ENCODE measurements at places on chromosomes 2 and 18.

GRCh38 chr2:72148837-72149555 lies 1.3 kb upstream of the CYP26B1 start:
- no peak for DNase-seq

DNA sequence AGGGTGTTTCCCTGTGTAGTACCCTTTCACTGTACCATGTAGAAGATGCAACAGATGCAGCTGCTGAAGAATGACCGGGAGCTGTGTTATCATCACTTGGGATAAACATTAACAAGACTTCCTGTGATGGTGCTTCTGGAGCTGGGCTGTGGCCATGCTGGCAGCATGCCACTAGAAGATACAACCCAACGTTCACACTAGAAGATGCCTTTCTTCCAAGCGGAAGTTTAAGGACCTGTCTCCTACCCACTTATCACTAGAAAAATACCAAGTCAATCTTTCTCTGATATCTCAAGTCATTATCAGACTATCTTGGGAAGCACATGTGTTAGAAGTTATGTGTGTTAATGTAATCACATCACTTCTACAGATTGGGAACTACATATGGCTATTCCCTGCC lies 953.5 kb downstream of the CNTNAP5 start:
- no peak for DNase-seq

- no peak for DNase-seq
Observed at GRCh38 chr2:8278709-8279354, 403.0 kb upstream of the ID2 start.

DNA sequence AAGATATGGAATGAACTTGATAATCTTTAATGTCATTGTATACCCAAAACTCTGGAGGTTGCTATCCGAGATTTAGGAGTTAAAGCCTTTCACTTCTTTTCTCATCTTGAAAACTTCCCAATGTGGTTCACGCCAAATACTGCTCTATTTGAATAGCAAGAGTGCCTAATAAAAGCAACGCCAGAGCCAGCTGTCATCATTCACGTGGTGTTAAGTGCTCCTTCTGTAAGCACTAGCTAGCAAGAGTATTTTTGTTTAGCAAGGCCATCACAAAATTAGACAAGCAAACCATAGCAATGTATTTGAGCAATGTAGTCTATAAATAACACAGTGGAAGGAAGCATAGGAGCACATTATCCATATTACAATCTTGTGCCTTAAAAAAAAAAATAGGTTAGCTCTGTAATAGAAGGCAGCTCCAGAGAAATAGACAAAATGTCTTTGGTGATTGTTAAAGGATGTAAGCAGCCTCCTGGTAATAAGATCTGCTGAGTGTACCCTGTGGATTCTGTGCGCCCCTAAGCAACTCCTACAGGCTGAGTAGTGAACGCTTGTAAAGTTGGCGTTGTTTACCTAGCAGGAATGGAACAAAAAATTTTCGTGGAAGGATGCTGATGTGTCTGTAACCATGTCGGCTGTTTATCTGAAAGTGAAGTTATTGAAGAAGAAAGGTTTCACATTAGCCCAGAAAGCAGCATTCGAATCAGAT lies 518.0 kb downstream of the CNTNAP5 start:
- no peak for DNase-seq

GRCh38 chr18:9671214-9671613 lies 36.9 kb upstream of the RAB31 start:
- DNase-seq = no peak

- no peak for DNase-seq
Observed at GRCh38 chr2:56448403-56449001, 264.7 kb downstream of the CCDC85A start.

- no peak for DNase-seq
Observed at GRCh38 chr2:15730545-15731212, 139.0 kb downstream of the DDX1 start.

DNA sequence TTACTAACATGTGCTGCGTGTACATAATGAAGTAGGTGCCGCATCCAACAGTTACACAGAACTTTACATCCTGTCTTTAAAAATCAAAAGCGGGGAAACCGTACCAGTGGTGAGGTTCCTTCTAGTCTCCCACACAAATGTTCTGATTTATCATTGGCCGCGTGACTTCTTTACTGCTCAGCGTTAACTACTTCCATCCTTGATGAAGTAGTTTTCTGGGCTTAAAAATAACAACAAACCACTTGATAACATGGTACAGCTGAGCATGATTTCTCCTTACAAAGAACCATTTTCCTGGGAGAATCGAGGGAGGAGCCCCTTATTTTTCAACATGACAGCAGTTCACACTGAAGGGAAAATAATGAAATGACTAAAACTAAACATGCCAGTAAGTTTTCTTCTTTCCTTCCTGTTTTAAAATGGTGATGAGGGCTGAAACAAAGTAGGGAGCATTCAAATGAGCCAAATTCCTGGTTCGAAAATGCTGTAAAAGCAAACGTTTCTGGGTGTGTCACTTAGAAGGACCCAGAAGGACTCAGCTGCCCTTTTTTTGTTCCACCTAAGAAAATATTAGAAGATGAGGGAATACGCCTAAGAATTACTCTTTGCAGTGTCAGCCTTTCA lies 9.9 kb downstream of the EMILIN2 start:
- no peak for DNase-seq

DNA sequence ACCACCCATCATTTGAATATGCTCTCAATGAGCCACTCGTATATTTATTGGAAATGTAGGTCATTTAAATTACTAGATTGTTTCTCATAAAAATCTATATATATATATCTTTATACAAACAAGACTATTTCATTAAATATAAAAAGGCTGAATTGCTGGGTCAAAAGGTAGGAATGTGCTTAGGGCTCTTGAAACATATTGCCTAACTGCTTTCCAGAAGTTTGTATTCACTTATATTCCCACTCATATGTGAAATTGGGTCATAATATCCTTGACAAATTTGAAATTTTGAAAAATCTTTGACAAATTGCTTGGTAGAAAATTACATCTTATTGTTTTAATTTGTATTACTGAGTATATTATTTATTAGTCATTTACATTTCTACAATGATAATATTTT lies 999.8 kb upstream of the CDH2 start:
- DNase-seq = no peak

Measured in stimulated activated CD4-positive, alpha-beta T cell treated with anti-CD3 and anti-CD28 coated beads, Interleukin-1b, Interleukin-23, amount 100 ng/mL, for 24 hours (primary cell).